SW480 (cell line): ENCODE measurements at places on chromosomes 2 and 18.
A peak's percentile ranks its signal among the peaks of the same experiment; 100 is the strongest.

GRCh38 chr2:239636808-239637207 is 236.0 kb upstream of the HDAC4 start:
- DNase-seq, result no peak

DNA sequence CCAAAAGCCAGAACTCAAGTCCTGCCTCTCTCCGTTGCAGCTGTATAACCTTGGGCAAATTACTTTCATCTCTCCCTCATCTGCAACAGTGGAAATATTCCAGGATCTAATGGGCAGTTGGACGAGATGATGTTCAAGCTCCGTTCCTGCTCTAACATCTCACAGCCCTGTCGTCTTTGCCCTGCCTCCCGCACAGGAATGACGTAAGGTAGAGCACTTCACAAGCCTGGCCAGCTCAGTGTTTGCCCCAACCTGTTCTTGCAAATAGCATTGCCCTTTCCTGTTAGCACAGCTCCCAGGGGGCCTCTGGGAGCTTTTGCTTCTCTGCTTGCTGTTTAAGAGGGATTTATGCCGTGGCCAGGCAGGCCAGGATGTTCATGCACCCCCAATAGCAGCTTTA is 107.9 kb downstream of the KLHL29 start:
- DNase-seq, result no peak

DNA sequence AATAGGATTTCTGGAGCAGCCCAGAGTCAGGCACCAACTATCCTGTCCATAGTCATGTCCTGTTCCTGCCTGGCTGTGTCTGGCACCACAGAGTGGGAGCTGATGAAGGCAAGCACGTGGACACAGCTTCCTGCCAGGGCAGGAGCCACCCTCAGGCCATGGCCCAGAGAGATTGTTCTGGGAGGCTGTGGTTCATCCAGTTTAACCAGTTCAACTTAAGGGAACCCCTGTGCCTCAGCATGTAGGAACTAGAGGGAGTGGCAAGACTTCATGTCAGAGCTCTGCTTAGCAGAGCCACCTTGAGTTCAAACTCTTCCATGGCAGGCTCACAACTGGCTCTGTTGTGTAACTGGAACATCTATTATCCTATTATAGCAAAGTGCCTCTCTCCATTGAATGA is 73.2 kb upstream of the NCKAP5 start:
- peak; percentile 32 for DNase-seq

DNA sequence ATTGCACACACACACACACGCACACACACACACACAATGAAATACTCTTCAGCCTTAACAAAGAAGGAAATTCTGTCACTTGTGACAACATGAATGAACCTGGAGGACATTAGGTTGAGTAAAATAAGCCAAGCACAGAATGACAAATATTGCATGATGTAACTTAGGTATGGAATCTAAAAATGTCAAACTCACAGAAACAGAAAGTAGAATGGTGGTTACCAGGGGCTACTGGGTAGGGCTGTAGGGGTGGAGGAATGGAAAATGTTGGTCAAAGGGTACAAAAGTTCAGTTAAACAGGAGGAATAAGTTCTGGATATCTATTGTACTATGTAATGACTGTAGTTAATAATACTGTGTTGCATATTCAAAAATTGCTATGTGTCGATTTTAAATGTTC is 29.5 kb downstream of the SCN2A start:
- DNase-seq, result peak; percentile 6

DNA sequence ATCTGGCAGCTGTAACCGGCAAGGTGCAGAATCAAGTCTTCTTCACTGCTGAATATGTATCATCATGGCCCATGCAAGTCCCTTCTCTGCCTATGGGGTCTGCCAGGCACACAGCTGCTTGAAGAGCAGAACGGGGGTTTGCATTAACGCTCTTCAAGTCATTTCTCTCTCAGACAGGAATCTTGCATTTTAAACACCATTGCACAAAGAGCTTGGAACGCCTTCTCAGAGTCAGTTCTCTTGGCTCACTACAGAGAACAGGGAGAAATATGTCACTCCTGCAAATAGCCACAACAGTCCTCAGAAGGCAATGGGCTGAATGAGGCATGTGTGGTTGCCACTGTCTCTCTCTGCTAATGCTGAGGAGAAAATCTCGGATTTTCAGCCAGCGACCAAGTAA is 2173.5 kb upstream of the PIK3C3 start:
- DNase-seq, result no peak

DNA sequence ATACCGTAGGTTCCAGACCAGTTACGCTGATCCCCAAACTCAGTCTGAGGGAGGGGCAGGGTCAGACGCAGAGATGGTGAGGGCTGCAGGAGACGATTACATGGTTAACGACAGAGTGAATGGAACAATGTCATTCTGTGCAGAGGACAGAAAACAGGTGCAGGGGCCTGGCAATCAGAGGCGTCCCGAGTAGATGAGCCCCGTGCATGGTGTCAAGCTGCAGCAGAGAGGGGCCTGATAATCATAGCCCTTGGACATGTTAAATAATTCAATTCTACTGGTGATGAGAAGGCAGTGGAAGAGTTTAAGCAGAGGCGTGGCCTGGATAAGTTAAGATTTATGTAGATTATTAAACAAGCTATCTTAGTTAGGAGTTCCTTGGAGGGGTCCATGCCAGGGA is 178.6 kb downstream of the MYT1L start:
- DNase-seq, result no peak

DNA sequence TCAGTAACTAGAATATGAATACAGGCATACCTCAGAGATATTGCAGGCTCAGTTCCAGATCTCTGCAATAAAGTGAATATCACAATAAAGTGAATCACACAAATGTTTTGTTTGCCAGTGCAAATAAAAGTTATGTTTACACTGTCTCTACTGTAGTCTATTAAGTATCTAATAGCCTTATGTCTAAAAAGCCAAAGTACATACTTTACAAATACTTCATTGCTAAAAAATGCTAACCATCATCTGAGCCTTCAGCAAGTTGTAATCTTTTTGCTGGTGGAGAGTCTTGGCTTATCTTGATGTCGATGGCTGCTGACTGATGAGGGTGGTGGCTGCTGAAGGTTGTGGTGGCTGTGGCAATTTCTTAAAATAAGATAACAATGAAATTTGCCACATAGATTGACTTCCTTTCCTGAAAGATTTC is 159.4 kb downstream of the MYO1B start:
- DNase-seq, result no peak

- no peak for DNase-seq
These were observed 48.1 kb upstream of the SIGLEC15 start for GRCh38 chr18:45777393-45777792.

DNA sequence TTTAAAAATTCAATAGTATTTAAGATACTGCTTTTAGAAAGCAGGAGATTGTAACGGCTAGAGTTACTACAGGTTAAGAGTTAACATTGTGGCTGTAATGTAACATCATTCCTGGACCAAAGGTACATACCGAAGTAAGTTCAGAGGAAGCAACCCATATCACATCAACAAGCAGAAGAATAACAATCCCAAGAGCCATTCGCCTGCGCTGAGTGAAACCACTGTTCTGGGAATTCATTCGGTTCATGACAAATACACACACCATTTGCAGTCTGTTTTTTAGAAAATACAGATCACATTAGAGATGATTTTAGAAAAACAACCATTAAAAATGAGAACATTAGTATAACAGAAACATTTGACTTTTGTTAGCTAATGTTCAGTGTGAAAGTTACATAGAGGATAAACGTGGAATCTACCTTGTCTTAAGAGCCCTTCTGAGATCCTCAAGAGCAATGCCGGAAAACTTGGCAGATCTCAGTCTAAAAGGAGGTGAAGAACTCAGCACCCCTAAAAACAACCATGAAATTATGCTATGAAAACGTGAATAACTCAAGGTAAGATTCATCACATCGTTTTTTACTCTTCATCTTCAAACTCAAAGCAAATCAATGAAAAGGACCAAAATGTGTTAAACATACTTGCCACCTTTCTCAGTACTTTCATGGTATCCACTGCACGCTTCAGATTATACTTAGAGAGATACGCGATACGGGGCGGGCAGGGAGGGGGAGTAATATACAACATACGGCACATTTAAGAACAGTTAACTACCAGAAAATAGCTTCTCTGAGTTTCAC is 1.2 kb downstream of the SLC35F5 start:
- DNase-seq, result peak; percentile 57

- no peak for DNase-seq
These were observed 58.1 kb upstream of the IL1RL1 start for GRCh38 chr2:102253140-102253752.

GRCh38 chr2:74515981-74516633 is 1.9 kb downstream of the TLX2 start:
- DNase-seq, result no peak

- DNase-seq, result no peak
These were observed 1.3 kb upstream of the FHL2 start for GRCh38 chr2:105400138-105400540.

GRCh38 chr2:241739651-241740050 is 5.2 kb downstream of the D2HGDH start:
- DNase-seq, result no peak

DNA sequence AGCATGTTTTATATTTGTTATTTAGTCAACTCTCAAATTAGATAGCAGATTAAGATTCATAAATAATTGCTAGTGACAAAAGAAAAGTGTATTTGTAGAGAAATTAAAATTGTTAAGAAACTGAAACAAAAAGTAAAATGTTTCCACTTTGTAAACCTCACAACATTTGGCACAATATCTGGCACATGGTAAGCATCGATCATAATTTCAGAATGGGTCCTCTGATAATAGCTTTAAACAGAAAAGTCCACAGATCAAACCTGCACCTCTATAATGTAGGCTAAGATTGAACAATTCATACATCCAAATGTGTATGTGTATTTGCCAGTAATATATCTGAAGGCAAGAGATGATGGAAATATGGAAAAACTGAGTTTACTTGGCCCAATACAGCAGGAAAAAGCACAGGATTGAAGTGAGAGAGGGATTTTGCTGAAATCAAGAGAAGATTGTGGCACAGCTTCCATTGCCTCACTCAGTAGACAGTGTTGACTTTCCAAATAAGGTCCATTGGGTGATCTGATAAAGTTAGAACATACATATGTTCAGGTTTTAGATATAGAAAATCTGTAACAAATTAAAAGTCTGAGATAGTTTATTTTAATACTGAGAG is 39.4 kb downstream of the COBLL1 start:
- no peak for DNase-seq

GRCh38 chr2:157938556-157938955 is 62.4 kb upstream of the ACVR1 start:
- no peak for DNase-seq

GRCh38 chr18:62663731-62664336 is 51.5 kb upstream of the PHLPP1 start:
- DNase-seq, result no peak

- DNase-seq, result no peak
These were observed 110.5 kb downstream of the TSN start for GRCh38 chr2:121865914-121866313.

- no peak for DNase-seq
These were observed 108.6 kb upstream of the CWC22 start for GRCh38 chr2:180115675-180116074.

DNA sequence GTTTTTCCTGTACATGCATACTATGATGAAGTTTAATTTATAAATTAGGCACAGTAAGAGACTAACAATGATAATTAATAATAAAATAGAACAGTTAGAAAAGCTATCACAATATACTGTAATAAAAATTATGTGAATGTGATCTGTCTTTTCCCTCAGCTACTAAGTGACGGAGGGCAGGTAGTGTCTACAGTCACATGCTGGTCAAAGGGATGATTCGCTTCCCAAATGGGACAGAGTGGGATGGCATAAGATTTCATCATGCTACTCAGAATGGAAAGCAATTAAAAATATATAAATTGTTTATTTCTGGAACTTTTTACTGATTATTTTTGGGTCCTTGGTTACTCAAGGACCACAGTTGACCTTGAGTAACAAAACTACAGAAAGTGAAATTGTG is 71.5 kb downstream of the DAW1 start:
- peak; percentile 42 for DNase-seq

DNA sequence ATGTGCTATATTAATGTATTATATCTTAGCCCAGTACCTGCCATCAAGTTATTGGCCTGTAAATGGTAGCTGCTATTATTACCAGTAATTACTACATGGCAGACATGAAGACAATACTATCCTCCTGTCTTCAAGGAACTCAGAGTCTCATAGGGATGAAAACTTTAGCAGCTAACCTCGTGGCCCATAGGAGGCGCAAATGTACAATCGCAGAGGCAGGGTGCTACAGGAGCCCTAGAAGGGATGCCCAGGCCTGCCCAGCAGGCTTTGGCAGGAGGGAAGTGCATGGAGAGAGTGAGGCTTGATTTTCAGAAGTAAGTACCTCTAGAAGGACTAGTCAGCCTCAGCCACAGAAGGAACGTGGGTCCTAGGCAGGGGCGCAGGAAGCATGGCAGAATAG is 44.7 kb upstream of the KIDINS220 start:
- no peak for DNase-seq

DNA sequence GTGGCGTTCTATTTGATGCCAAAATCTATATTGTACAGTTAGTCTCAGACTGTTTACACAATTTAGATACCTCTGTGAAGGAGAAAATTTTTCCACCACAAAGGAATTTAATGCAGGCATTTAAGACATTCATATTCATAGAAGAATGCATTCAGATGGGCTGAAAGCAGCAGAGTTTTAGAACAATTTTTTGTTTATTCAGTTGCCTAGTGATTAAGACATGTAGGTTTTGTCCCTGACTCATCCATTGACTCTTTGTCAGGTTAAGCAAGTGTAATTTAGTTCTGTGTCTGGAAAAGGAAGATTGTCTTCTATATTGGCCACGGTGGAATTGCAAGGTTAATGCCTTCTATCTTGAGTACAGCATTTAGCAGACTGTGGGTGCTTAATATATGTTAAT is 515.0 kb downstream of the PARD3B start:
- DNase-seq, result no peak

DNA sequence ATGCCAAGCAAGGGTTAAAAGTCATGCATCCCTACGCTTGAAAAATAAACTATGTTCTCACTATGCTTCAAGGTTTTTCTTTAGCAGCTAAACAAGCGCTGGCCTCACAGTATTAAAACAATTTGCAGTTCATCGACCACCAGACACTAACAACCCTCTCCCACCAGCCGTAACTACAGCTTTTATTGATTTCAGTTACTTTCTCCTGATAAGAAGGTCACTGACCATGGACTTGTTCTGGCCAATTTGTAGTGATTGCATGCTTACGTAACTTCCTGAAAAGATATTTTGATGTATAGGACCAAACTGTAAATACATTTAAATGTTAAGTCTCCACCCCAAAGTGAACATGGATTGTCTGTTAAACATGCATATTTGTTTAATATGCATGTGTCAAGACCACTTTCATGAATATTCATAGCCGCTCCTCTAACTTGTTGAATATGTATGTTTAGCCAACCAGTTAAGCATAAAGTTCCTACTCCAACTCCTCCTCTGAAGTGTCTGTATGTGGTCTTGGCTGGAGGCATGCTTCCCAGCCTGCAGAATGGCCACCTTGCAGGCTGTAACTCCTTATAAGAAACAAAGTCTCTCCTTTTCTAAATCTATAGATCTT is 1.7 kb upstream of the THOC1 start:
- no peak for DNase-seq

DNA sequence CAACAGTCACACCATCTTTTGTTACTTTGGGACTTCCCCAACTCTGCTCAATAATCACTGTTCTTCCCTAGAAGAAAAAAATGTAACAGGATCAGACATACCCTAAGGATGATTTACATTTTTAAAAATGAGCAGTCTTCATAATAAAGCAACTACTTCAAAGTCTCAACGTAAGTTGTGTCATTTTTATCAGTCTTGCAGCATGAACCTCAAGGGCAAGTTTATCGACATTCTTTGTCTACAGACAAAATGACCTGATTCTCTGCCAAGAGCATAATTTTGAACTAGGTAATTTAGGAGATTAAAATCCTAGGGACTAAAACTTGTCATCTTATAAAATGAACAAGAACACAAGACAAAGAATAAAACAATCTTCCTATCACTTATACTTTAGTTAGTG is 2.3 kb downstream of the HSPD1 start:
- DNase-seq, result no peak
